Posterior vena cava (tissue), 2 donors: ENCODE measurements at places on chromosomes 1 and 21. TPM values are rescaled to one million over a fixed set of nuclear protein-coding genes. Genes with fewer than 3 reads are reported as not detected.
A peak's percentile ranks its signal among the peaks of the same experiment; 100 is the strongest.

DNA sequence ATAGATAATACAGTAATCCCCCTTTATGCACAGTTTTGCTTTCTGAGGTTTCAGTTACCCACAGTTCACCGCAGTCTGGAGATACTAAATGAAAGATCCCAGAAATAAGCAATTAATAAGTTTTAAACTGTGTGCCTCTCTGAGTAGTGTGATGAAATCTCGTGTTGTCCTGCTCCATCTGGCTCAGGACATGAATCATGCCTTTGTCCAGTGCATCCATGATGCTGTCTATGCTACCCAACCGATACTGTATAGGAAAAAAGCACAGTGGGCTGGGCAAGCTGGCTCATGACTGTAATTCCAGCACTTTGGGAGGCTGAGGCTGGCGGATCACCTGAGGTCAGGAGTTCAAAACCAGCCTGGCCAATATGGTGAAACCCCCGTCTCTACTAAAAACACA, 85.0 kb upstream of the SLC2A1 start:
- no peak for DNase-seq

- DNase-seq = peak; percentile 85
These were observed 673 bp downstream of the PIK3C2B start for GRCh38 chr1:204493984-204494280.

DNA sequence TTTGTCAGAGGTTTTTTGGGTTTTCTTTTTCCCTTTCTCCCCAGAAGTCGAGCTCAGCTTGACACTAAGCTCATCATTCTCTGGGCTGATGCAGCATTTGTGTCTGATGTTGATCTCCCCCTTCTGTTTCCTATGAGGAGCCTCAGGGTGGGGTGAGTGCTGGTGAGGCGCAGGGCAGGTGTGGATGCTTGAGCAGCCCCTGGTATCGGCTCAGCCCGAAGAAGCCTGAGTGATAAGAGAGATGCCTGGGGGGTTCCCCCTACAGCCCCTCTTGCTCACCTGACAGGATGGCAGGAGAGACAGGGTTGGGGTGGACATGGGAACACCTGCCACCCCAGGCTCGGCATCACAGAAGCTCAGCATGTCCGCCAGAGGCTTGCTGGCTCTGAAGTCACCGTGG, 239.0 kb downstream of the RHOU start:
- no peak for DNase-seq

The TRIM45 gene
- total RNA-seq = 3.9 TPM
